ENCODE measurements at places on chromosomes 5 and 9.

DNA sequence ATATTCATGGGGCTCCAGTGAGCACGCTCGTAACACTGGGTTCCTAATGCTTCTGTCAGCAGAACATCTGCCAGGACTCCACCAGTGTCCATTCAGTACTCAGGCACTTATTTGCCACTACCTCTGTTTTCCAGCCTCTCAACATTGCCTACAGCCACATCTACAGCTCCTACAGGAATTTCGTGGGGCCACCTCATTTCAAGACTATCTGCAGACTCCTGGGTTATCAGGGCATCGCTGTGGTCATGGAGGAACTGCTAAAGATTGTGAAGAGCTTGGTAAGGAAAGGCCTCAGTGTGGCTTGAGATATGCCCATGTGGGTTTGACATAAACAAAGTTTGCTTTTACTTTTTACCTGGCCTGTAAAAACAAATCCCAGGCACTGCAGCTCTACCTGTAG is 92.9 kb downstream of the CYFIP2 start:
- DNase-seq, result no peak

GRCh38 chr5:138911441-138911840 is 36.3 kb upstream of the LRRTM2 start:
- peak; percentile 8 for DNase-seq

DNA sequence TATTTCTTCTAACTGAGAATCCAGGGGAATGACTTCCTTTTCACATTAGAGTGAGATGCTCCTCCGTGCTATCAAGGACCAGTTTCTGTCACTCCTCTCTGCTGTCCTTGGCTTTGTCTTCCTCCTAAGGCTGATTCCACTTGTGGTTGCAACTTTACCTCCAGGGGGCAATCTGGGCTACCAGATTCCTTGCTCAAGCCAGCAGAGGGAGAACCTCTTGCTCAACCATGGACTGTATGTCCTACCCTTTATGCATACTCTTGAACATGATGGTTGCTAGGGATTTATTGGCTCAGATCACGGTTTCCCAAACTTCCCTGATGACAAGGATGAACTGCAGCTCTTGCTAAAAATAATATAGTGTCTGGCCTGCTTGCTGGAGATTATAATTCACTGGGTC is 24.0 kb downstream of the NNT start:
- no peak for DNase-seq

DNA sequence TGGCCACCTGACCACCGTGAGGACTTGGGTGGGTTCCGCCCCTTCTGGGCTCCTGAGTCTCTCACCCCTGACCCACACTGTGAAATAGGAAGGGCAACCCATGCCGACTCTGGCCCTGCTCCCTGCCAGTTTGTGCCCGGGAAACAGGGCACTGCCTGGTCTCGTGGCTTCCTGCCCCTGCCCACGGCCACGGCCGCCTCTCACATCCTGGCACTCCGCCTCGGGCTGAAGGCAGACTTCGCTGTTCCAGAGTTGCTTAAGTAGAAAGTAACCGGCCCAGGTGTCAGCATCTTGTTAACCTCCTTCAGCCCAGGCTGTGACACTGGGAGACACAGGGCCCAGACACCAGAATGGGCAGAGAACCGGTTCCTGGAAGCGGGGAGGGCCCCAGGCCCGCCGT is 68.7 kb upstream of the RNU6ATAC start:
- no peak for DNase-seq

DNA sequence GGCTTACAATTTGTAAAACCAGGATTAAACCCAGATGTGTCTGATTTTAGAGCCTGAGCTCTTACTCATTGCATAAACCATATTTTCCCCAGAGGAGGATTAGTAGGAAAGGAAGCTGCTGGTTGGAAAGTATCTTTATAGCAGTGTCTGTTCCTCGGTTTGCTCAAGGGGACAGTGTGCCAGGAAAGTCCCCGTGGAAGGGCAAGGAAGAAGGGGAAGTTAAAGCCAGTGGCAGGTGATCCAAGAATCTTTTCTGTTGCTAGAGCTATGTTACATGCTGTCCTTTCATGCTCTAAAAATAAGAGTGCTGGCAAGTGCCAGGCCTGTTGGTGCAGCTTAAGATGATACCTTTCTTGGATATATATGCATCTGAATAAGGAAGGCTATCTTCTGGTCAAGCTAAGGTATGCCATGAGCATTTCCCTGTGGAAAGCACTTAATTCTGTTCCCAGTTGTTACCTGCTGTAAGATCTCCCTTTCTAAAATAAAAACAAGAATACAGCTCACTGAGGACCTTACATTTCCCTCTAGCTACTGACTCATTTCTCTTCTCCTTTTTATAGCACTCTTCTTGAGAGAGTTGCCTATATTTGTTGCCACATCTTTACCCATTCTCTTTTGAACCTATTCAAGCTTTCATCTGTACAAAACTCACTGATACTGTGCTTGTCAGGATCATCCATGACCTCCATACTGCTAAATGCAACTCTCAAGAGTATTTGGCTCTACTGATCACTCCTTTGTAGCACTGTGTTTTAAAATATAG is 8.0 kb downstream of the PDCD1LG2 start:
- DNase-seq, result no peak

DNA sequence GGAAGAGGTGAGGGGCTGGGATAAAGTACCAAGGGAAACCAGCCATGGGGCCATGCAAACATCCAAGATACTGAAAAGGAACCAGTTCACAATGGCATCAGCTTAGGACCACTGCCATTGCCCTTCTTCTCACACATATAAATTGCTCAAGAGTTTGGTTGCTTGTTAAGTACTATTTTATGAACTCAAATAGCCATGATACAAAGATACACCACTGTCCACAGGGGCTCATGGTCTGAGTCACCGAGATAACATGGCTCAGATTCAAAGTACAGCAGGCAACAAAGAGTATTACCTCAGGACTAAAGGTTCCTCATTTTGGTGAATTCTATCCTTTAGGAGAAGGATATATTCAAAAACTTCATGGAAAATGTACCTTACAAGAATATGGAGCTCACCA is 55.6 kb downstream of the FANCC start:
- no peak for DNase-seq

GRCh38 chr9:81819859-81820546 is 108.2 kb upstream of the SPATA31D4 start:
- no peak for DNase-seq

GRCh38 chr9:101625876-101626275 is 31.1 kb upstream of the PPP3R2 start:
- peak; percentile 30 for DNase-seq

- no peak for DNase-seq
These were observed 2.7 kb downstream of the RABEPK start for GRCh38 chr9:125202846-125203618.

GRCh38 chr5:93359296-93359959 is 221.6 kb downstream of the NR2F1-AS1 start:
- DNase-seq, result no peak

DNA sequence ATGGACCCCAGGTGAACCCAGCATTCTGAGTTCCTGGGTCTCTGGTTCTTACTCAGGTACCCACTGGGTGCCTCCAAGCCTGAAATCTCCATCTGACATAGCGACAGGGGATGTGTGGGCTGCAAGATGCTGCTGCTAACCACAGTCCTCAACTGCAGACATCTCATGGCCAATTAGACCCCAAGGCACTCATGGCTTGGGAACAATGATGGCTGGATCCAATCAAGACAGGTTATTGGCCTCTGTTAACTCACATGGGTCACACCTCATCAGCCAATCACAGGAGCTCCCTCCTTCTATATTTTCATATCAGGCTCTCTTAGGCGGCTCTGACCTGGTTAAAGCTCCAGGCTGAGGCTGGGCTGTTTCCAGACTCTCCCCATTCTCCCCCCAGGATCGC is 57.0 kb downstream of the CXXC5 start:
- no peak for DNase-seq

DNA sequence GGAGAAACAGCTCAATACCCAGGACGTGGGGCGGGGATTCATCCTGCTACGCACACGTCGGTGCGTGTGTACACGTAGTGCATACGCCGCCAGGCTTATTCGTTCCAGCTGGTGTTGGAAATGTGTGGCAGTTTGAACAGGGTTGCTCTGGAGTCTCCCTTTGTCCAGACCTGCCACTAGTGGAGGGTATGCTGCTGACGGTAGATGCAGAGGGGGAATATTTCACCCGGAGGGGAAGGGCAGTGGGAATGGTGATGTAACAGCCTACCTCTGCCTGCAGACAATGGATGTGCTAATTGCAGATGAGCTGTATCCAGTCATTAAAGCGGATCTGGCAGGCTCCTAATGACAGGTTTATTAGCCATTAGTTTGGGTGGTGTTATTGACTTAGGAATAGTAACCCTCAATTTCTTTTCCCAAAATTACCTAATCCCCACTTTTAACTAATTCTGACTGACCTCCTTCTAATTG is 142.7 kb downstream of the PAX5 start:
- no peak for DNase-seq

DNA sequence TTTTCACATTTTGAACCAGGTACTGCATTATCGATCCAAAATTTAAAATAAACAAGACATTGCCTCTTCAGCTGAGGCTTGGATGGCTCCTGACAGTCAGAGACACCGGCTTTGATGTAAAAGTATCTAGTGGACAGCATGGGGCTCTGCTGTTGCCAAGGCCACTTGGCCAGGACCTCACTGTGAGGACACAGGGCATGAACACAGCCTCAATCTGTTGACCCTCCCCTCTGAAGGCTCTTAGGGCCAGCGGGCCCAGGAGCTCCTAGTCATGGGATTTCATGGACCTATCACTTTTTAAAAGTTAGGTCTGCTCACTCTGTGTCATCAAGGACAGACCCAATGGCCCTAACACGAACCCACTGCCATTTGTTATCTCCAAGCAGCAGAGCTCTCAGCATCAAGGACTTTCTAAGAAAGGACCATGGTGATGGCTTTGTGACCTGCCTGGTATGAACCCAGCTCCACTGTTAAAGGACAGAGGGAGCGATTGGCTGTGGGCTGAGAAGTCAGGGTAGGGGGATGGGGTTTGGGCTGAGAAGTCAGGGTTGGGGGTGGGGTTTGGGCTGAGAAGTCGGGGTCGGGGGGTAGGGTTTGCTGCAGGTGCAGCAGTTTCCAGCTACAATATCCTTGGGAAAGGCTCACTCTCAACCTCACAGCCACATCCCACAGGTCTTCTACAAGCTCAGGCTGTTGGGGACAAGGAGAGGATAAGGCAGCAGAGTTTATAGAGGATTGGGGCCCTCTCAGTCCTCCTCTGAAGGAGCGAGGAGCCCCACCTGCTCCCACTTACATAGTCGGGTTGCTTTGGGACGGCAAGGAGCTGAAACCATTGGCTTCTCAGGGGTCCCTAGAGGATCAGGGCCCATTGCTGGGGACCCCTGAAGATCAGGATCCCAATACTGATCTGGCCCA is 146.8 kb downstream of the BARX1 start:
- no peak for DNase-seq

DNA sequence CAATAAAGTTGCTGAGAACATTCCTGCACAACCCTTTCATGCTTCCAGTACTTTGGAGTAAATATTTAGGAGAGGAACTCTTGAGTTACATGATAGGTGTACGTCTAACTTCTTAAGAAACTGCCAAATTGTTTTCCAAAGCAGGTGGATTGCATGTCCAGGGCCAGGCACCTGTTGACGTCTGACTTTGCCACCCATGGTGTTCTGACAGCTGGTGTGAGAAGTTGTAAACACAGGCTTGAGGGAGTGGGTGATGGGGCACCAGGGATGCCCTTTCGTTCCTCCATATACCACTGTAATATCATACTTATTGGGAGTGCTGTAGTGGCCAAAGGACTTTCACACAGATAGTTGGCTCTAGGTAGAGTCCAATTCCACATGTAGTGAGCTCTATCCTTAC is 352.1 kb downstream of the GADD45G start:
- no peak for DNase-seq

DNA sequence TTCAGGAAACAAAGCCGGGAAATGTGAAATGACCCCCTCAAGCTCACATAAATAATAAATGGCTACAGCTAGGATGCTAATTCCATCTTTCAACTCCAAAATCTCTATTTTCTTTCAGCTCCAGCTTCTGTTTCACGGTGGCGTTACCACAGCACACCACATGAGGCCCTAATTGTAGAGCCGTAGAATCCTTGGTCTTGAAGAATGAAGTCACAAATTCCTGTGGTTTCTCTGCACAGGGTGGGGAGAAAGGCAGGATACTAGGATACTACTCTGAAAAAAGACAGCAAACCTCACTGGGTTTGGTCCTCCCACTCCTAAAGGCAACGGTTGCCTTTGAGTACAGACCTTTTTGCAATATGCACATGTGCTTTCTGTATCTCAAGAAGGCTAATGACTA is 13.9 kb upstream of the RARS1 start:
- DNase-seq, result peak; percentile 92

DNA sequence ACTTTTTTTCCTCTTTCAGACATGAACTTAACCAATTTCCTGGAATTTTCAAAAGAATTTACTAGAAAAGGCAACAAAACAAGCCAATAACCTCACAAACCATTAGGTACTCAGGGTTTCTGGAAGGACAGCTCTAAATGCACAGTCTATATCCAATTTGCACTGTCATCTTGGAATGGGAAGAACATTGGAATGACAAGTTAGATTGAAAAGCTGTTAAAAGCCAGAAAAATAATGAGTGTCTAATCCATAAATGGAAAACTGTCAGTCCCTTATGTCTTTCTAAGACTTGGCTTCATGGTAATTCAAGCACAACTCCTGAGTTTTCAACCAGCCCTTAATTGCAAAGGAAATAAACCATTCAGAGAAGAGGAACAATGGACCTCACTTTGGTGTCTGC is 105.8 kb upstream of the NTRK2 start:
- DNase-seq, result no peak

DNA sequence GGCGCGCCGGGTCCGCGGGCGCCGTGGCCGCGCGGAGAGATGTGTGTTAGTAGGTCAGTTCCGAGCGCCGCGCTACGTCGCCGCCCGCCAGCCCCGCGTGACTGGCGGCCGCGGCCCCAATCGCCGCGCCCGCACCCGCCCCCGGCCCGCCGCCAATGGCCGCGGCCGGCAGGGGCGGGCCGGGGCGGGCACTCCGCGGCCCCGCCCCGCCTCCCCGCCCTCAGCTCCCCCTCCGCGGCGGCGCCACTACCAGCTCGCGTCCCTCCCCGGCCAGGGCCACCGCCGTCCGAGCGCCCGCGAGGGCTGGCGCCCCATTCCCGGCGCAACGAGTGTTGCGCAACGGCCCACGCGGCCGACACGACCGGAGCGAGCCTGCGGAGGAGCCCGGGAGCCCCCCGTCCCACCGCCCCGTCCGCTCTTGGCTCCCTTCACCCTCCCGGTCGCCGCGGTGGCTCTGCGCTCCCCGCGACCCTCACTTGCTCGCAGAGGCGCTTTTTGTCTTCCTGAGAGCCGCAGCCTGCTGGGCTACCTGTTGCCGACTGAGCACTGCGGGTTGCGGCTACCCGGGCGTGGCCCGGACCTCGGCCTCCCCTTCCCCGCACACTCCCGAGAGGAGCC is at the start of gene NFIL3:
Gene NFIL3 (minus strand): TSS at position 48 of the 618 bp plus-strand sequence. CDS start 13,098 bp downstream, outside the sequence.
- DNase-seq, result no peak

DNA sequence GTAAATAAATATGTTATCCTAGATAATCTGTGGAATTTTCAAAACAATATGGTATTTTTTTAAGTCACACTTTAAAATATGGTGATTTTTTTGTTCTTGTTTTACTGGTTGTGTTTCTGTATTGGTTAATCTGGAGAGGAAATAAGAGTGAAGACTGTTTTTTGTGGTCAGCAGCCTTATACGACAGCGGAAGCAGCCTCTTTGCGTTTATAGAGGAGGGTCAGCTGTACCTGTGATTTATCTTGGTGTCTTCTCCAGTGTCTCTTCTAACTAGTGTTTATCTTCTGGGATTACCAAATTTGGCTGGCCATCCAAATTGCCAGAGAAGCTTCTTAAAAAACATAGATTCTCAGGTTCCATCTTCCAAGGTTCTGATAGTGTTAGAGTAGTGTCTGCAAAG is 58.7 kb downstream of the ICE1 start:
- DNase-seq, result no peak

All from fibroblast of skin of left biceps (primary cell).